GM23338 (cell line): ENCODE measurements at places on chromosomes 13 and 19. TPM values are rescaled to one million over a fixed set of nuclear protein-coding genes. Genes with fewer than 3 reads are reported as not detected.

Gene ZNF583
- total RNA-seq: 2.4 and 4.0 TPM in 2 replicates

Gene CALR3
- 0.66 TPM in 1 of 2 replicates, not detected in the other for total RNA-seq

Gene LCP1
- total RNA-seq: 3.4 and 6.6 TPM in 2 replicates

Gene NLRP11
- not detected in 2 replicates for total RNA-seq

Gene CCDC169
- total RNA-seq: 48.5 and 57.1 TPM in 2 replicates

Gene KLHL1
- total RNA-seq: not detected in 2 replicates

Gene RNF113B
- not detected in 2 replicates for total RNA-seq

DNA sequence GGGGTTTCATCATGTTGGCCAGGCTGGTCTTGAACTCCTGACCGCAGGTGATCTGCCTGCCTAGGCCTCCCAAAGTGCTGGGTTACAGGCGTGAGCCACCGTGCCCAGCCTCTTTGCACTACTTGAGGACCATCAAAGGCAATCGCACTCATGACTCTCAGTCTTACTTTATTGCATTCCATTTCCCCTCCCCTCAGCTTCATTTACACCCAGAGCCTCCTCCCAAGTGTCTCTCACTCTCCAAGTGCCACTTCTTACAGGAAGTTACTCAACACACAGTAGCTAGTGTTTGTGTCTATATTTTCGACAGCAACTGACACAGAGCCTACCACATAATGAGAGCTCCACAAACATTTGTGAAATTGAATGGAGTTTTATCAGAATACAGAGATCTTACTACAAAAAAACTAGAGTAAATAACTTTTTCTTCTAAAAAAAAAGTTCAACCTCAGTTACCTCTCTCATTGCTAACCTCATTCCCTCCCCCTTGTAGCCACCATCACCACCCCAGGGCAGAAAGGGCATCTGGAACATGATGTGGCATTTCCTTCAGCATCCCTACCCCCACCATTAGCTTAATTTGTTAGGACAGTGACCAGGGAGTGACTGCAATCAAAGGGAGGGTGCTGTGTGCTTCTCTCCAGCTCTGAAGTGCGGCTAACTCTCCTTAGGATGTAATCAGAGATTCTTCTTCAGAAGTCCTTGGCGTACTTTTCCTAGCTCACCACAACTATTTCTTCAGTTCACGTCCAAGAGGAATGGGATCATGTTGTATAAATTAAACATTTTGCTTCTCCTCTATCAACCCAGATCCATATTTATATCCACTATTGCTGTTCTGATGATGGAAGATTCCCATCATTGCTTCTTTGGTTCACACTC, 17.0 kb upstream of the RUBCNL start:
- DNase-seq: no peak

DNA sequence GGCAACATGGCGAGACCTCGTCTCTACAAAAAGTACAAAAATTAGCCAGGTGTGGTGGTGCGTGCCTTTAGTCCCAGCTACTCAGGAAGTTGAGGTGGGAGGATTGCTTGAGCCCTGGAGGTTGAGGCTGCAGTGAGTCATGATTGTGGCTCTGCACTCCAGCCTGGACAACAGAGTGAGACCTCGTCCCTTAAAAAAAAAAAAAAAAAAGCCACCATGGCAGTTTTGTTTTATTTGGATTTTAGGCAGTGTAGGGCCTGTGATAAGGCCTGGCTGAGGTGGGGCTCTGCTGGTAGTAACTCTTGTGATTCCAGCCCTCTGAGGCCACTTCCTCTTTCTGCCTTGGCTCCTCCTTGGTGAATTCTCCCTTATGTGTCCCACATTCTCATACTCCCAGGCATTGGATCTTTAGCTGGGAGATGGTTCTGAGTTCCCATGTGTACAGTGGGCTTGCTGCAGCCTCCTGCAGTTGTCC, 39.2 kb downstream of the GATAD2A start:
- no peak for DNase-seq

DNA sequence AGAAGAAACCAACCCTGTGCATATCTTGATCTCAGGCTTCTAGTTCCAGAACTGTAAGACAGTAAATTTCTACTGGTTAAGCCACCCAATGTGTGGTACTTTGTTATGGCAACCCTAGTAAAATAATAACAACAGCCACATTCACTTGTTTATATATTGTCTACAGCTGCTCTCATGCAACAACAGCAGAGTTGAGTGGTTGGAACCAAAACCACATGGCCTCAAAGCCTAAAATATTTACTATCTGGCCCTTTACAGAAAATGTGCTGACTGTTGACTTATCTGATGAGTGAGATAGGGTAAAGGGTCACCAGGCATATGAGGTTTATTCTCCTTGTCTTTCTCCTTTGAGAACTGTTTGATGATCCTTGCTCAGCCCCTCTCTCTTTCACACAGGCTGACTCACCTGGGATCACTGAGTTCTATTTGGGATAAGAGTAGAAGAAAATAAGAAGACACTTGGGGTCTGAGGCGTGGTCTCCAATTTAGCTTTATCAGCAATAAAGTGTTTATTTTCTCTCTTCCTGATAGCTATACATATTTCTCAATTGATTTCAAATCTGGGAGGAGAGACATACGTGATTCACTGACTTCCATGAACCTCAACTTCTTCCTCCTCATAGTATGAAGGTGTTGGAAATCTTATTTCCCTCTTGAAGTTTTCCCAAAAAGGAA, 227.5 kb upstream of the STARD13 start:
- DNase-seq: no peak

- no peak for DNase-seq
Measured at GRCh38 chr13:40564342-40565001, 102.0 kb downstream of the FOXO1 start.

DNA sequence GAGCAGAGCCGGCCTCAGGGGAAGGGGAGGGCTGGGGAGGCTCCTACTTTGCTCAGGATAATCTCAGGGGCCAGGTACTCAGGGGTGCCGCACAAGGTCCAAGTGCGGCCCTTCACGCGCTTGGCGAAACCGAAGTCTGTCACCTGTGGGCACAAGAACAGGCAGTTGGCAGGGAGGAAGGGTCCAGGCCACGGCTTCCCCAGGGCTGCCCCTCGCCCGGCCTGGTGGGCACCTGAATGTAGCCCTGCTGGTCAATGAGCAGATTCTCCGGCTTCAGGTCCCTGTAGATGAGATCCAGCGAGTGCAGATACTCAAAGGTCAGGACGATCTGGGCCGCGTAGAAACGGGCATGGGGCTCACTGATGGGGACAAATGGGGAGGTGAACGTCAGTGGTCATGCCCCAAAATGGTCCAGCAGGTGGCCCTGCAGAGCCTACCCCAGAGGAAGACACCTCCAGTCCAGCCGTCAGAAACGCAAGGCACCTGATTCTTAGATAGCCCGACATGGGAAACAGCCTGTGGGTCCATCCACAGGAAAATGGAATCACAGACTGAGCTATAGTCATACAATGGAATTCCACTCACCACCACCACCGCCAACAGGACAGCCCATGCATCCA, 7.1 kb upstream of the SAMD1 start:
- peak; percentile 72 for DNase-seq

DNA sequence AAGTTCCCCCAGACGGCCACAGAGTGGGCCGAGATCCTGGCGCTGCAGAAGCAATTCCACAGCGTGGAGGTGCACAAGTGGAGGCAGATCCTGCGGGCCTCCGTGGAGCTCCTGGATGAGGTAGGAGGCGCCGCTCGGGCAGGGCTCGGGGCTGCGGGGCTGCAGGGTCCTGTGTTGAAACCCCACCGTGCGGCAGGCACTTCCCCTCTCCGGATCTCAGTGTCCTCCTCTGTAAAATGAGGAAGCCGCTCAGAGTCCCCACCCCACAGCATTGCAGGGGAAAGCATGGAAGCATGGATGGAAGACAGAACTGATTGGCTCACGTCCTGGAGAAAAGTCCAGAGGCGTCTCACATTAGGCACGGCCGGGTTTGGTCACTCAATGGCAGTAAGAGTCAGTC, 6.8 kb upstream of the SCN1B start:
- no peak for DNase-seq

GRCh38 chr13:25080773-25081172, 15.2 kb upstream of the PABPC3 start:
- no peak for DNase-seq

GRCh38 chr19:37654629-37655300, 500 bp downstream of the ZFP30 start:
- DNase-seq: peak; percentile 58

DNA sequence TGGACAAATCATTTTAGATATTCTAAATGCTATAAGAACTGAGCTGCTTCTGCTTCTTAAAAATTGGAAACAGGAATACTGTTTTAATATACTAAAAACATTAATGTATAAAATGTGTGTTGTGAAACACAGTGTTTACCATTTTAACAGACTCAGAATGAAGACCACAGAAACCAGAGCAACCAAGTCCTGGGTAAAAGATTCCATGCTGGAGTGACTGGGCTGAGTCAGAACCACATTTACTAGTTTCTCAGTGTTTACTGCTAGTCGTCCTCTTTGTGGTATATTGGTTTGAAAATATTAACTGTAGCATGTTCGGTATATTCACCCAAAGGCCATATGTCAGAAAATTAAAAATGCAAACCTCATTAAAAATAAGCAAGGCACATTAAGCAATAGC, 31.9 kb downstream of the ANKRD10 start:
- no peak for DNase-seq

DNA sequence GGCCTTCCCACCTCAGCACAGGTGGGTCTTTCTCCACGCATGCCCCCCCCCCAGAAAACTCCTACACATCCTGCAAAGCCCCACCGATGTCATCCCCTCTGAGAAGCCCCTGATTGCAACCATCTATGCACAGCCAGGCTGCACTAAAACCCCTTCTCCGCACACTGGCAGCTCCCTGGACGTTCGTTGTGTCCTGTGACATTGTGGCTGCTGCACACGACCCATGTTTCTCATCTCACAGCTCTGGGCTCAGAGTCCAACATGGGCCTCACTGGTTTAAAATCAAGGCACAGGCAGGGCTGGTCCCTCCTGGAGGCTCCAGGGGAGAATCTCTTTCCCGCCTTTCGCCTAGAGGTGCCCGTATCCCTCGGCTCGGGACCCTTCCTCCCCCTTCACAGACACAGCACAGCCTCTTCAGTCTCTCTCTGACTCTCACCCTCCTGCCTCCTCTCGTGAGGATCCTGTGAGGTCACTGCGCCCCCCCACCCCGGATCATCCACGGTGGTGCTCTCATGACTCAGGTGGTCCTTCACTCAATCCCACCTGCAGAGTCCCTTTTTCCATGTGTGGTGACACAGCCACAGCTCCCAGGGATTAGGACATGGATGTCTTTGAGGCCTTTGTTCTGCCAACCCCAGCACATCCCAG, 71.2 kb downstream of the GADD45B start:
- DNase-seq: no peak

DNA sequence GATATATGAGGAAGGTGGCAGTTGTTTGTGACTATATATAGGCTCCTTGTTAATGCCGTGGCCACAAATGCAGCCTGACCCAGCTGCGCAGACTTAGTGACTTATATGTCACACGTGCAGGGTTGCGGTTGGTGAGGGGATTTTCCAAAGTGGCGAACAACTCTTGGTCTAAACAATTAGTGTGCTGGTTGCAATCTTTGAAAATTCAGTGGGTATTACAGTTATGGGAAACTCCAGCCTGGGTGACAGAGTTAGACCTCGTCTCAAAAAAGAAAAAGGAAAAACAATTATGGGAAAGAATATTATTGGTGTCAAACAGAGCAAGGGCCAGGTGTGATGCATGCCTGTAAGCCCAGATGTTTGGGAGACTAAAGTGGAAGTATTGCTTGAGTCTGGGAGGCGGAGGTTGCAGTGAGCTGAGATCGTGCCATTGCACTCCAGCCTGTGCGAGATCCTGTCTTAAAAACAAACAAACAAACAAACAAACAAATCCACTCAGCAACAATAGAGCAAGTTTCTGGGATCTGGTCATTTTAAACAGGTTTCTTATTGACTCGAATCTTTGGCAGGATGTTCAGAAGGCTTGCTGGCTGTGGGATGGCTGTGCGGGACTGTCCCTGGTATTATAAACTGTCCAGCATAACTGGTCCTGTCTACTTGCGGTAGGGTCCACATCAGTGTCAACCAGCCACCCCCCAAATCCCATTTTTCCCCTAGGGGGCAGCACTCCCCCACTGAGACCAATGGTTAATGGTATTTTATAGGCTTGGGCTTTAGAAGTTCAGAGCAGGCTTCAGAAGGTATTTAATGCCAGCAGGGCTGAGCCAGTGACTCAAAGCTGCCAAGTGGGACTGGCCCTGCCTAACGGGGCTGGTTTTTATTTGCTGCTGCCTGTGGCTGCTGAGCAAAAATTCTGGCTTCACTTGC, 15.4 kb downstream of the RELB start:
- DNase-seq: peak; percentile 92

GRCh38 chr13:70534466-70534865, 426.2 kb upstream of the KLHL1 start:
- DNase-seq: no peak

- DNase-seq: peak; percentile 96
Measured at GRCh38 chr19:3275583-3276340, 51.3 kb downstream of the CELF5 start.

DNA sequence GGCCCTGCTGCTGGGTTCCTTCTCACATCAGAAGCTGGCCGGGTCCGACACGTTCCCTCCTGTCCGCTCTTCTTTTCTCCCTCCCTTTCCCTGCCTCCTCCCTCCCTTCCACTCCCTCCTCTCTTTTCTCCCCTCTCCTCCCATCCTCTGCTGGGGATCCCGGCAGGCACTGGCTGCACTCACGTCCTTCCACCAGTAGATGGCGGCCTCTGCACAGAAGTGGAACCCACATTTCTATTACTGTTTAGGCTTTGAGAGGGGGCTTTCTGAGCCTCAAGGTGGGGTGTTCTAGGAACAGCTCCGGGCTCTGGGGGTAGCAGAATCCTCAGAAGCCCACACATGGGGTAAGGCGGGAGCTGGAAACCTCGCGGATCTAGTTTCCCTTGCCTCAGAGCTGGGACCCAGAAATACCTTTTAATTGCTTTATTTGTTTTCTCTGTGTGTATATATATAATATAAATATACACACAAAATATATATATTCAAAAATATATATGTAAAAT, 294.2 kb downstream of the ZNF536 start:
- peak; percentile 82 for DNase-seq

DNA sequence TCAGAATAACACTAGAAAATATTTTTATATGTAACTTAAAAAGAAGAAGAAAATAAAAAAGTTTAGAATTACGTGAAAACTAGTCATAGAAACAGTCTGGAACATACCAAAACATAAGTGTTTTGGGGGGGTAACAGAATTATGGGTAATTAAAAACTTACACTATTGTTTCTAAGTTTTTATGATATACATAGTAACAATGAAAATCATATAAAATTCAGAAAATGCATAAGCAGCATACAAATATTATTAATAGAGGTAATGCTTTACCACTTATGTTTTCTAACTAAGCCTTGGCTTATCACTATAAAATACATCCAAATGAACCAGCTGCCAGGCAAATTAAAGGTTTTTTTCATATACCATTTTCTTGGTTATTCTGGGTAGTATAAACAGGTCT, 14.9 kb downstream of the ESD start:
- no peak for DNase-seq

DNA sequence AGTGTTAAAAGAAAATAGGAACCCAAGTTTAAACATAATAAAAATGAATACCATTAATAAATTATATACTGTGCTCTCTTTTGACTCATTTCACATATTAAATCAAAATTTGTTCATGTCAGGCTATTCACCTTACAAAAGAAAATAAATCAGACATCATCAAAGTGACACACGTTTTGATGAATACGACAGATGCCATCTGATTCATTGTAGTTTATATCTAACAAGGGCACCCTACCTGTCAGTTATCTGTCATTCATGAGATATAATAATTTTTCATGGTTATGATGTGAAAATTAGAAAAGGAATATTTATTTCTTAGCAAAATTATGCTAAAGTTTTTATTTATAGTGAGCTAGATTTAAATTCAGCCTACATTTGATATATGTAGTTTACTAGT, 188.1 kb upstream of the PCDH17 start:
- no peak for DNase-seq

GRCh38 chr19:51458051-51458645, at the start of gene SIGLEC8:
Gene SIGLEC8, minus strand, starts transcription at chr19:51458454. Its CDS starts 67 bp downstream, at chr19:51458387.
- no peak for DNase-seq

- DNase-seq: peak; percentile 86
Measured at GRCh38 chr19:11538232-11539036, at the start of gene CNN1. Gene CNN1, plus strand, starts transcription at chr19:11538851. Its CDS starts 77 bp downstream, at chr19:11538928.
